Activated CD4-positive, alpha-beta memory T cell treated with anti-CD3 and anti-CD28 coated beads, Interleukin-2, amount 10 ng/mL, durations not matched to agents 7 days and 5 days (primary cell): ENCODE measurements at places on chromosomes 5 and 9. TPM values are rescaled to one million over a fixed set of nuclear protein-coding genes. Genes with fewer than 3 reads are reported as not detected.

- DNase-seq, result no peak
Observed at GRCh38 chr9:4886698-4887097, 94.0 kb downstream of the RCL1 start.

DNA sequence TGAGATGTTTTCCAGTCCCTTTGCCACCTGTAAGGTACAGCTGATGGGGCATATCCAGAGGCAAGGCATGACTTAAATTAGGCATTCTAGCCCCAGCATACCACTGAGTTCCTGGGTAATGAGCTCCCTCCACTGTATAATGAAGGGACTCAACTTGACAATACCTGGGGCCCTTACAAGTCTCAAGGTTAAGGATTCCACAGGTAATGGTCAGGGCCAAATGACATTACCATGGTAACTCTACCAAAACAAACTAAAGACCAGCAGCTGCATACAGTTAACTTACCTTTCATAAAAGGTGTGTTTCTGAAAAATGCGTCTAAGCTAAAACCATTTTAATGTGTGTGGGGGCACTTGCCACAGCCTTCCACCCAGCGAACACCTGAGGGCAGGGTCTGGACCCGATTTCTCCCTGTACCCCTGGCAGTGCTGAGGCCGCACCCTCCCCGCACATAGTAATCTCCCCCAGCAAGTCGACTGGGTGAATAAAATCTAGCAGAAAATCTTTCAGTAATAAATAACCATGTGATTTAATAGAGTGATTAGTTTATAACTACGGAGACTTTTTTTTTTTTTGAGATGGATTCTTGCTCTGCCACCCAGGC is 24.2 kb downstream of the CCDC69 start:
- DNase-seq, result no peak

DNA sequence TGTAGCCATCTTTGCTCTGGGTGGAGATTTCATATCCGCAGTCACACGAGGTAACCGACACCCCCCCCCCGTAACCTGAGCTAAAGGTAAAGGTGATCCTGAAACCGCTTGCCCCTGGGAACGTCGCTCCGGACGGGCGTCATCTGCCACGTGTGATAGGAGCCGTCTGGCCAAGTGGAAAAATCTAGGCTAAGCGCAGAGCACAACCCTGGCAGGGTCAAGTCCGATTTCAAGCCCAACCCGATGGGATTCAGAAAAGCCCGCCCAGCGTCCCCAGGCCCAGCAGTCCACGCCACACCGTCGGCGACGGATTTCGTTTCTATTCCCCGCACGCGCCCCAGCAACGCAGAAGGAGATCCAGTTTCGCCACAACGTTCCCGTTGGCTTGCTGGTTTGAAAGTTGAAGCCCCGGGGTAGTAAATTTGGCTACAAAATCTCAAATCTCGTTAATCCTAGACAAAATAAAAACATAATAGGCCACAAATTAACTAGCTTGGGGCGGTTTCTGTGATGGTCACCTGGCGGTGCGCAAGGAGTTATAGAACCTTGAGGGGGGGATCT is 32.4 kb upstream of the NFIB start:
- DNase-seq, result no peak

- no peak for DNase-seq
Observed at GRCh38 chr5:151781201-151781600, 9.4 kb downstream of the G3BP1 start.

- no peak for DNase-seq
Observed at GRCh38 chr5:53940921-53941320, 369.5 kb downstream of the ARL15 start.

- no peak for DNase-seq
Observed at GRCh38 chr5:134451936-134452505, 40.3 kb upstream of the CDKN2AIPNL start.

- no peak for DNase-seq
Observed at GRCh38 chr9:28471261-28471660, 898.0 kb upstream of the C9orf72 start.

DNA sequence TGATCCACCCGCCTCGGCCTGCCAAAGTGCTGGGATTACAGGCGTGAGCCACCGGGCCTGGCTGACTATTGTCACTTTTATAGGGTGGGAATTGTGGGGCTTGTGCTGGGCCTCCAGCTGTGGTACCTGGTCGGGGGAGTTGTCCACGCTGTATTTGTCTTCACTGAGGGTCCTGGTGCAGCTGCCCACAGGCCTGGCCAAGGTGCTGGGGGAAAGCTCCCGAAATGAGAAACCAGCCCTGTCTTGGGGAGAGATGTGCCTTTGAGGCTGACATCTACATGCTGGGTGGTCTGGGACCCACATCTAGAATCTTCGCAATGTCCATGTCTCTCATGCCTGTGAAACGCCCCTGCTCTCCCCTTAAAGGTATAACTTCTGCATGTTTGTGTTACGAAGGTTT is 2.6 kb downstream of the EXOC3 start:
- DNase-seq, result no peak

GRCh38 chr5:18792145-18792544 is 1157.9 kb downstream of the TAF11L14 start:
- no peak for DNase-seq

Gene FANCC
- 12.3 TPM for total RNA-seq

Gene FAM120AOS
- total RNA-seq, result 43.1 TPM

Gene CYLC2
- not detected for total RNA-seq

Gene MYOZ3
- 0.13 TPM for total RNA-seq

Gene ENG
- total RNA-seq, result 13.1 TPM

Gene TXNDC8
- not detected for total RNA-seq

Gene NDUFA8
- total RNA-seq, result 36.1 TPM
